Stimulated activated CD4-positive, alpha-beta T cell treated with anti-CD3 and anti-CD28 coated beads, Interleukin-4, amount 100 ng/mL, for 4 hours (primary cell): ENCODE measurements at places on chromosomes 1 and 21.

DNA sequence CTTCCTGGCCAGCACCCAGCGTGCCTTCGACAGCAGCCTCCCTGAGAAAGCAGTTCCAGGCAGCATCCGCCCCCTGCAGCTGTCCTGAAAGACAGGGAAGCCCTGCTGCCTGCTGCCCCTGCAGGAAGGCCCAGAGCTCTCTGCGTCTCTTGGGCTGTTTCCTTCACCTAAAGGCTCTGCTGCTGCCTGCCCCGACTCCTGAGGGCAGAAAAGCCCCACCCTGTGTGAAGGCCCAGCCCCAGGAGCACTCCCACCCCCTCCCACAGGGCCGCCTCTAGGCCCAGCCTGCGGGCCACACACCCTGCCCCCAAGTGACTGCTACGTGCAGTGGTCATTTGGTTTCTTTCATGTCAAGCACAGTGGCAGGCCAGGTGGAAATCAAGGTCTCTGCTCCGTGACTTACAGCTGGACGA lies 12.4 kb downstream of the RIPK4 start:
- no peak for DNase-seq

DNA sequence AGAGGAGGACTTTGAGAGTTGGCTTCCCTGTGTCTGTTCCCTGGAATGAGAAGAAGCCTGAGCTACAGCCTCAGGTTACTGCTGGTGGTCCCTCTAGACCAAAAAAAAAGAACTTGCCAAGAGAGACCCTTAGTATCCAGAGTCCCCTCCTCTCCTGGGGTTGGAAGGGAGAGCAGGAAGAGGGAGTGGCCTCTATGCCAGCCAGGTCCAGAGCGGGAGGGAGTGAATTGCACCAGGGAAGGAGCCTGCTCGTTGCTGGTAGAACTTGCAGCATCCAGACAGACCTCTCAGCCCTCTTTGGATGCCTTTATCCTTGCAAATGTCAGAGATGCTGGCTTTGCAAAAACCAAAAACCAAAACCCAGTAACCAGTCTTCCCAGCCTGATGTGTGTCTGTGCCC lies 491.3 kb upstream of the VAMP3 start:
- no peak for DNase-seq

DNA sequence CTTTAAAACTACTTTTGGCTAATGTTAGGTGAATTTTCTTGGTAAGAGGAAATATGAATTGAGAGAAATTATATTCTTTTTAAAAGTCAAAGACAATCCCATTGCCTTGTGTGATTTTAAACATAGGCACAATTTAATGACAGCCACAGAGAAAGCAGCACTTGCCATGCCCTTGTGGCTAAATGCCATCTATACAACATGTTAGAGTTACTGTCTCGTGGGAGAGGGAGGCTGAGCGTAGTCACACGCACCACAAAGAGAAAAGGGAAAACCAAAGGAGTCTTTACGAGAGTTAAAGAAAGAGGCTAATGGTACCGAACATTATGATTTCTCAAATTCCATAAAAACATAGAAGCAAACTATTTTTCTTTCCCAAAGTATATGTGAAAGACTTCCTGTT lies 537.9 kb downstream of the PTPRC start:
- DNase-seq: no peak

DNA sequence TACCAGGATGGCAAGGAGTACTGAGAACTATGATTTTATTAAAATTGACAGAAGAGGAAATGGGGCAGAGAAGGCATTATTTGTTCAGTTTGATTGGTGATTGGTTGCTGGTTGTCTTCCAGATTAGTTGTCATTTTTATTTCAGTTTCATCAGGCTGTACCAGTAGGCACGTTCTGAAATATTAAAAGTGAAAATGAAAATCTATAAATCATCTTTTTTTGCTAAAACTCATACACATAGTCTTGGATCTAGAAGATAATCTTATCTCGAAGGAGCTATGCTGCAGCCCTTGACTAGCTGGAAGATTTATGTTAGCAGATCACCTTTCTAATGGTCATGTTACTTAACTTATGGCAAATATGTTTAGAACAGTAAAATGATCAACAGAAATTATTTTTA lies 29.0 kb downstream of the NEK7 start:
- DNase-seq: no peak

GRCh38 chr1:19730793-19731192 lies 66.1 kb downstream of the HTR6 start:
- DNase-seq: no peak
